ENCODE measurements at places on chromosomes 12 and 14.

GRCh38 chr14:92263681-92264080 is 59.3 kb upstream of the SLC24A4 start:
- no peak for DNase-seq

DNA sequence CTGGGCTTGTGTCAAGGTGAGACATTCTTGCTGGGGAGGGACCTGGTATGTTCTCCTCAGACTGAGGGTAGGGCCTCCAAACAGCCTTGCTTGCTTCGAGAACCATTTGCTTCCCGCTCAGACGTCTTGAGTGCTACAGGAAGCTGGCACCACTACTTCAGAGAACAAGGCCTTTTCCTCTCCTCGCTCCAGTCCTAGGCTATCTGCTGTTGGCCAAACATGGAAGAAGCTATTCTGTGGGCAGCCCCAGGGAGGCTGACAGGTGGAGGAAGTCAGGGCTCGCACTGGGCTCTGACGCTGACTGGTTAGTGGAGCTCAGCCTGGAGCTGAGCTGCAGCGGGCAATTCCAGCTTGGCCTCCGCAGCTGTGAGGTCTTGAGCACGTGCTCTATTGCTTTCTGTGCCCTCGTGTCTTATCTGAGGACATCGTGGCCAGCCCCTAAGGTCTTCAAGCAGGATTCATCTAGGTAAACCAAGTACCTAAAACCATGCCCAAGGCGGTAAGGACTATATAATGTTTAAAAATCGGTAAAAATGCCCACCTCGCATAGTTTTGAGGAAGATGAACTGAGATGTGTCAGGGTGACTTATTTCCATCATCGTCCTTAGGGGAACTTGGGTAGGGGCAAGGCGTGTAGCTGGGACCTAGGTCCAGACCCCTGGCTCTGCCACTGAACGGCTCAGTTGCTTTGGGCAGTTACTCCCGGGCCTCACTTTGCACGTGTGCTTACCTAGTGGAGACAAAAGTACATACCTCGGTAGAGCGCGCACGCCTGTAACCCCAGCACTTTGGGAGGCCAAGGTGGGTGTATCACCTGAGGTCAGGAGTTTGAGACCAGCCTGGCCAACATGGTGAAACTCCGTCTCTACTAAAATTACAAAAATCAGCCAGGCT is 4.3 kb downstream of the GAPDH start:
- no peak for DNase-seq

DNA sequence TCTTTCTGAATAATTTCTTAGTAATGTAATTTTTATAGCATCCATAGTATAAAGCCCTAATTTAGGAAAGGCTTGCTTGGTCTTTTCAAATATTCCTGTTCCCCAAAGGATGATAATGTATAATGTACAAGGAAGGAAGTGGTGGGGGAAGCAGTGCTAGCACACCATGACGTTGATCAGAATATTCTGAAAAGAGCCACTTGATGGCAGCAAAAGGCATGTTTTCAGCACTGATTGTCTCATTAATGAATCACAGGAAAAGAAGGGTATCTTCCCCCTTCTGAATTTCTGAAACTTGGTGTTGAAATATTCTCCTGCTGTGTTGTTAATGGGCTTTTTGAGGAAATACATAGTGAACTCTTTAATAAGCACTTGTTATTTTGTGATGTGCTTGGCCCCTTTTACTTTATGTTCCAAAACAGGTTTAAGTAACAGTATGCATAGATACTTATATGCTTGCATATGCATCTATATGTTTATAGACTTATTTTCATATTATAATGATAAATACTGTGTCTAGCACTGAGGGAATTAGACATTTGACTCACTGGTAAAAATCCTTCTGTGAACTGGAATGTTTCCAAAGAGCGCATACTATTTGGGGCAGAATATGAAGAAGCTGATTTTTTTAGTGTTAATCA is 122.0 kb downstream of the TMEM117 start:
- DNase-seq = no peak

- no peak for DNase-seq
Measured at GRCh38 chr12:114479831-114480230, 73.9 kb upstream of the TBX5 start.

- no peak for DNase-seq
Measured at GRCh38 chr14:104080376-104081260, 4.9 kb upstream of the ASPG start.

DNA sequence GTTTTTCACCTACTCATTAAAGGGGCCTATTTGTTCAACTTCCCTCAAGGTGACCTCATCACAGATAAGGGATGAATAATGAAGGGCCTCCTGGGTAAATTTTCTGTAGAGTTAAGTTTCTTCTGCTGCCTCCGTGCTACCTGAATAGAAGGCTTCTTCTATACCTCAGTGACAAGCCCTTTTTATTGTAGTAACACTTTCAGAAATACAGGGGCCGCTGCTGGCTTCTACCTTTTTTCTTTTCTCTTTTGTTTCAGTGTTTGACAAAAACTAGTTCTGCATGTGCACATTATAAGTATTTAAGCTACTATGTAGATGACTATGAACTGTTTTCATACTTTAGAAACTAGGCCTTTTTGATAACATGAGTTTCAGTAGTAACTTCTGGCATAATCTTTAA is 207.0 kb downstream of the NAV3 start:
- DNase-seq = no peak

GRCh38 chr14:105392131-105393090 is 5.9 kb upstream of the TEX22 start:
- DNase-seq = no peak

GRCh38 chr12:121796855-121797751 is 3.6 kb upstream of the RHOF start:
- no peak for DNase-seq

- no peak for DNase-seq
Measured at GRCh38 chr14:65070471-65070976, 31.8 kb downstream of the MAX start.

GRCh38 chr14:88264116-88264515 is 59.0 kb downstream of the KCNK10 start:
- DNase-seq = no peak

DNA sequence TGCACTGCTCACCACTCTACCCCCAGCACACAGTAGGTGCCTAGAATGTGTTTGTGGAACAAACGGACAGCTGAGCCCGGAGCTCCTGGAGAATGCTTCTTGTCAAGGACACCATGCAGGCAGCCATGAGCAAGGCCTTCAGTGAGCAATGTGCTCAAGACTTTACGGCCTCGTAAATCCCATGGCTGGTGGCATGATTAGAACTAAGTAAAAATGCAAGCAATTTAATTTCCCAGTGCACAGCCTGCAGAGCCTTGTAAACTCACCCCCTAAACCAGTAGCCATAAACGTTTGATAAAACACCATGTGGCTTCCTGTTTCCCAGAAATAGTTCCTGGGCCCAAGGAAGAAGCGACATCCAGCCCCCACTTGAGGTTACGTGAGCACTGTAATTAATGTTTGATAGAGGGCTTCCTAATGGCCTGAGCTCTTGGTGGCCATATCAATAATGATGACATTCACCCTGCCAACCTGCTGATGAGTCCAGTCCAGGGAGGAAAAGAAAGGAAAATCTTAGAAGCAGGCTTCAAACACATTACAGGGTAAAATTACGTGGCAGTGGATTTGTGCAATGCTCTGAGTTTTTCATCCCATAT is 36.4 kb upstream of the FICD start:
- no peak for DNase-seq

DNA sequence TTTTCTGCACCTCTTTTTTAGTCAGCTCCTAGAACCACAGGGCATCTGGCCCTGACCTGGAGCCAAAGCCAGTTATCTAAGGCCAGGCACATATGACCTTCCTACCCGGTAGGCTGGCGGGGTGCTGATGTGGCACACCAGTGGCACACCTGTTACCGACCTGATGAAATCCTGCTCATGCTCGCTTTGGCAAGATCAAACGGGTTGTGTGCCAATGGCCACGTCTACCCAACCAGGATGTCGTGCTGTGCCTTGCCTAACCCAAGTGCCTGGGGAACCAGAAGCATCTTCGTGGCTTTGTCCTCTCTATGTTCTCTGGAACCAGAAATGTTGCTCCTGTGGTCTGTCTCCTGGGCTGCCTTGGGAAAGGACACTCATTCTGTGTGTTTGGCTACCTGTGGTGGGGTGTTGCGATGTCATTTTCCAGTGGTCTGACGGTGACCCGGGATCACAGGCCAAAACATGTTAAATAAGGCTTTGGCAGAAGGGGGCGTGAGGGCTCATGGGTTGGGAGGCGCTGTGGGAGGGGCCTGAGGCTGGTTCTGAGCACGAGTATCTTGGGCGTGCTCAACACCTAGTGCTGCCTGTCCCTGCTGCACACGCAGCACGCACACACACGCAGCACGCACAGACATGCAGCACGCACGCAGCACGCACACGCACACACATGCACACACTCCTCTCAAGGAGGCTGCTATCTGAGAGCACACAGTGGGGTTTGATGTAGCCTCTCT is 27.9 kb downstream of the CCNK start:
- DNase-seq = no peak

- no peak for DNase-seq
Measured at GRCh38 chr12:59723520-59723919, 127.7 kb downstream of the SLC16A7 start.

DNA sequence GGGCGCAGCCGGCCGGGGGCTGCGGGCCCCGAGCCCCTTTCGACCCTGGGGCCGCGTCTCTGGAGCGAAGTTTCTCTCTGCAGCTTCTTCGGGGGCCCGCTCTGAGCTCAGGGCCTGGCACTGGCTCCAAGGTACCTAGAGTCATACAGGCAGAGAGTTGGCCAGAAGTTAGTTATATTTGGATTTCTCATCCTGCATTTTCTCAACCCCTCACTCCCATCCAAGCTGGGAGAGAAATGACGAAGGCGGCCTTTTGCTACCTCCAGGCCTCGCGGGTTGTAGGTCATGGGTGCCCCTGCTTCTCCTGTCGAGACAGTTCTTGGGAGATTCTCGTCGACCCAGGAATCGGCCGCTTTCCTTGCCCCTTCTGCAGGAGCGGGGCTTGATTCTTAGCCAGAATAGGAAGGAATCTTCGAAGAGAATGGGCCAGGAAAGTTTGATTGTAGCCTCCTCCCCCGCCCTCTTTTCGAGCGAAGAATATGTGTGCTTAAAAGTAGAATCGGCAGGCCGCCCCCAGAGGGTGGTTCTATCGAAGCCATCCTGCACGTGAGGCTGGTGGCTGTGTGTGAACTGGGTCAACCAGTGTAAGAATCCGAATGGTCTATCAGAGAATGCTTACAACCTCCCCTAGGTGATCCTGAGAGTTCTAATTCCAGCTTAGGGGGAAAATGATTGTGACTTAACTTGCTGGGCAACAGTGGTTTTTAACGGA is 785 bp downstream of the MLEC start:
- no peak for DNase-seq

DNA sequence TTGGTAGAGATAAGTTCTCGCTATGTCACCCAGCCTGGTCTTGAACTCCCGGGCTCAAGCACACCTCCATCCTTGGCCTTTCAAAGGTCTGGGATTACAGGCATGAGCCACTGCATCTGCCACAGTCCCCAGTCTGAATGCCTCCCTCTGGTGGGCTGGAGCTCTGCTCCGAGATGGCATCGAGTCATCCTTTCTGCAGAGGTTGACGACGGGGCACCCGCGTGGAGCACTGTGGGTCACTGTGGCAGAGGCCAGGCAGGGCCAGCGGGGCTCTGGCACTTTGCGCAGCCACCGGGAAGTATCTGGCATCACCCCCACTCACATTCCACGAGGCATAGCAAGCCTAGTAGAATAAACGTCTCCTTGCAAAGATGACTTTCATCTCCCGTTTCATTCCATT is 163.3 kb upstream of the DIO3 start:
- no peak for DNase-seq

DNA sequence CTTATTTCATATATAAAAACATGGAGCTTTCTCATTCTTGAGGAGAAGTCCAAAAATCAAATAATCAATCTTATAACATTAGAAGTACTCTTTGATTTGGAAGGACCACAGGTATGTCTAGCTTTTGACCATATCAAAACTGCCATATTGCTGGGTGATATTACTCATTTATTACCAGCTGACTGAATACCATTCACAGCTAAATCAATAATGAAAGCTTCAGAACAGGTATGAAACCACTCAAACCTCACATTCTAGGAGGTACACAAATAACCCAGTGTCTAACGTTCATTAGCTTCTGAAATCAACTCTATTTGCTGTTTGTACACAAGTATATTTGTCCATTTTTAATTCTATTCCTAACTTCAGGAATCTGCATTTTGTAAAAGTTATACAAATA is 16.8 kb upstream of the CCDC91 start:
- DNase-seq = no peak

DNA sequence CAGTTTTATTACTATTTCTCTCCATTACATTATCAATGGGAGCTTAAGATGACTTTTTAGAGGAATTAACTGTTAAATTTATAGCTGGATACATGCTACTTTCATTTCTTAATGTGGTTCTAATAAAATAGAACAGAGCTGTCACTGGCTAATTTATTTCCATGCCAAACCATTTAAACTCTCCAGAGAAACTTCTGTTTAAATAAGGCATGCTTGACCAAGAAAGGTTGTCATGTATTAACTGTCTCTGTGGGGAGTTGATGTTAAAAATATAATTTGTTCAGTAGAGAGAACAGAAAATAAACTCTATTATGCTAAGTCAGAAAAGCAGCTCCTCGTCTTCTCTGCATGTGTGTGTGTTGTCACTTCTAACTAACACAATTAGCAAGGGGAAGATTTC is 447.4 kb downstream of the SLC16A7 start:
- no peak for DNase-seq

- no peak for DNase-seq
Measured at GRCh38 chr12:26034371-26035142, 76.1 kb downstream of the RASSF8 start.

- DNase-seq = peak; percentile 79
Measured at GRCh38 chr14:31937730-31938346, 139.3 kb upstream of the ARHGAP5 start.

DNA sequence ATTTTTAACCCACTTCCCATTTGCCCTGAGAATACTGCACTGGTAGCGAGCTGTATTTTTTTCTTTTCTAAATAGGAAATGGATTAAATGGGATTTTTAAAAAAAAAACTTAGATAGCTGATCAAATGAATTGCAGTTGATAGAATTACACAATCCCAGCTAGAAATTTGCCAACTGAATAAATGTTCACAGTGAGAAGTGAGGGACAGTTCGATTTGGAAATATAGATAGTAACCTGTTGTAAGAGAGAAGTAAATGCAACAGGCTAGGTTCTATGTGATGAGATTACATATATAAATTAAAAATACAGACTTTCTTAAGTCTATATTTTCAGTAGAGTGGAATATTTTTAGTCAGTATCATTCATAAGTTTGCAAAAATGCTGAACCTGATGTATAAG is 48.1 kb upstream of the SMCO2 start:
- DNase-seq = no peak

- no peak for DNase-seq
Measured at GRCh38 chr14:43745746-43746145, 761.3 kb downstream of the FSCB start.

Measured in NK-92 treated with Interleukin-12 subunit alpha and Interleukin-12 subunit beta, amount 100 ng/mL, for 24 hours (cell line).